ENCODE measurements at places on chromosomes 2 and 18.

DNA sequence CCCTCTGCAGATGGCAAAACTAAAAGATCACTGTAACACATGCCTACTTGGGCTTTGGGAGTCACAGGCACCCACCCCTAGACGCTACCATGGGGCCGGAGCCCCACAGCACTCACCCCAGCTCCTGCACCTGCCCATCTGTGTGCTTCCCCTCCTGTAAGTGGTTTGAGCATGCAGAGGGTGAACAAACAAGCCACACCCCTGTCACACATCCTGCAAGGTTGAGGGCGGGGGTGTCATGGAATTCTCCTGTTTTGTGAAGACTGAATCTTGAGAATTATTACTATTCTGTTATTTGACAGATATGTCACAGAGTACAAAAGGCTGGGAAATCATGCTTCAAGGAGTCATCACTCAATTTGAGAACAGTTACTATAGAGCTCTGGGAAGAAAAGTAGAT, 60.9 kb downstream of the RFTN2 start:
- DNase-seq: no peak

- no peak for DNase-seq
Observed at GRCh38 chr2:240111253-240111652, 24.9 kb downstream of the COPS9 start.

- no peak for DNase-seq
Observed at GRCh38 chr2:118813111-118813510, 34.3 kb downstream of the EN1 start.

DNA sequence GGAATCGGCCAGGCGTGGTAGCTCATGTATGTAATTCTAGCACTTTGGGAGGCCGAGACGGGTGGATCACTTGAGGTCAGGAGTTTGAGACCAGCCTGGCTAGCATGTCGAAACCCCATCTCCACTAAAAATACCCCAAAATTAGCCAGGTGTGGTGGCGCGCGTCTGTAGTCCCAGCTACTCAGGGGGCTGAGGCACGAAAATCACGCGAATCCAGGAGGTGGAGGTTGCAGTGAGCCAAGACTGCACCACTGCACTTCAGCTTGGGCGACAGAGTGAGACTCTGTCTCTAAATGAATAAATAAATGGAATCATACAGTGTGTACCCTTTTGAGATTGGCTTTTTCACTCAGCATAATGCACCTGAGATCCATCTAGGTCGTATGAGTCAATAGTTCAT, 19.4 kb upstream of the TTC39C start:
- no peak for DNase-seq

- DNase-seq: no peak
Observed at GRCh38 chr2:16207151-16207550, 266.8 kb downstream of the MYCN start.

GRCh38 chr2:10039658-10040410, 3.5 kb upstream of the KLF11 start:
- no peak for DNase-seq

All from SJSA1 (cell line).